Tongue (tissue), 3 donors: ENCODE measurements at places on chromosomes 7 and 10. TPM values are rescaled to one million over a fixed set of nuclear protein-coding genes. Genes with fewer than 3 reads are reported as not detected.

HYAL4 gene
- not detected for total RNA-seq

GJD4 gene
- total RNA-seq, result 0.21 TPM

UCMA gene
- not detected for total RNA-seq

ITGA8 gene
- 18.8 TPM for total RNA-seq

ITIH5 gene
- total RNA-seq, result 67.9 TPM

TAS2R41 gene
- 0.31 TPM for total RNA-seq

SUFU gene
- 10.8 TPM for total RNA-seq

PDK4 gene
- total RNA-seq, result 48.6 TPM

BMPER gene
- total RNA-seq, result 30.2 TPM

SPDYE11 gene
- not detected for total RNA-seq

EVX1 gene
- not detected for total RNA-seq

NEUROG3 gene
- total RNA-seq, result not detected

SUN3 gene
- not detected for total RNA-seq

SLC12A9 gene
- total RNA-seq, result 14.2 TPM

PLCE1 gene
- 20.3 TPM for total RNA-seq

GIMAP1 gene
- 3.2 TPM for total RNA-seq

CYP26C1 gene
- not detected for total RNA-seq

CHAT gene
- total RNA-seq, result not detected

RNF148 gene
- total RNA-seq, result 3.2 TPM

CYP3A7 gene
- total RNA-seq, result 0.21 TPM

MGAM2 gene
- total RNA-seq, result 0.72 TPM

LRRD1 gene
- 0.21 TPM for total RNA-seq

RPP30 gene
- total RNA-seq, result 31.9 TPM

BUD23 gene
- 30.1 TPM for total RNA-seq

ZNF722 gene
- total RNA-seq, result not detected

CPVL gene
- 11.7 TPM for total RNA-seq

OR2A42 gene
- total RNA-seq, result not detected

MTPN gene
- total RNA-seq, result 83.3 TPM

DRGX gene
- not detected for total RNA-seq

ZDHHC6 gene
- total RNA-seq, result 29.6 TPM

PRRT4 gene
- 7.6 TPM for total RNA-seq

PDE6C gene
- total RNA-seq, result not detected

NPS gene
- total RNA-seq, result not detected

COL17A1 gene
- total RNA-seq, result 130 TPM

ASAH2 gene
- 1.2 TPM for total RNA-seq

TMEM130 gene
- total RNA-seq, result 3.5 TPM

FMC1 gene
- total RNA-seq, result 18.3 TPM

AKR1D1 gene
- total RNA-seq, result not detected

CLCN1 gene
- 3.1 TPM for total RNA-seq

CUZD1 gene
- total RNA-seq, result 0.31 TPM

SPDYE6 gene
- not detected for total RNA-seq

MINPP1 gene
- 21.8 TPM for total RNA-seq

UPK3B gene
- total RNA-seq, result 2.2 TPM
